ENCODE measurements at places on chromosomes 2 and 18. TPM values are rescaled to one million over a fixed set of nuclear protein-coding genes. Genes with fewer than 3 reads are reported as not detected.

- DNase-seq = no peak
These were observed 93.0 kb upstream of the ODC1 start for GRCh38 chr2:10541081-10541480.

DNER gene
- total RNA-seq = not detected

LHCGR gene
- not detected for total RNA-seq

SLC9A4 gene
- total RNA-seq = not detected

GRCh38 chr2:212609479-212609878 lies 70.9 kb upstream of the ERBB4 start:
- DNase-seq = no peak

- no peak for DNase-seq
These were observed 31.4 kb downstream of the KCNJ13 start for GRCh38 chr2:232744963-232745362.

DNA sequence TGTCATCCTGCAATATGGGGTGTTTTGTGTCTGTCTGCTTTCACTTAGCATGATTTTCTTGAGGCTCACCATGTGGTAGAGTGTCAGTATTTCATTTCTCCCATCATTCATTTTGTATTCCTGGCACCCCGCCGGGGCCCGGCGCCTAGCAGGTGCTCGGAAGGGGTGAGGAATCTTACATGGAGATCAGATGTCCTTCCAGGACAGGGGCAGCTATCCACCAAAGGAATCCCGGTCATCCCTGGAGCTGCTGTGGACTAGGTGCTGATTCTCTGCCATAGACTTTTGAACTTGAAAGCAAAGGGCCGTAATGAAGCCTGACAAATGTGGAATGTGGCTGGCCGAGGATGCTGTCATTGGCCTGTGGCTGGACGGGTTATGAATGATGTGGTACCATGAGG lies 2.4 kb downstream of the PRELID3A start:
- DNase-seq = no peak

DNA sequence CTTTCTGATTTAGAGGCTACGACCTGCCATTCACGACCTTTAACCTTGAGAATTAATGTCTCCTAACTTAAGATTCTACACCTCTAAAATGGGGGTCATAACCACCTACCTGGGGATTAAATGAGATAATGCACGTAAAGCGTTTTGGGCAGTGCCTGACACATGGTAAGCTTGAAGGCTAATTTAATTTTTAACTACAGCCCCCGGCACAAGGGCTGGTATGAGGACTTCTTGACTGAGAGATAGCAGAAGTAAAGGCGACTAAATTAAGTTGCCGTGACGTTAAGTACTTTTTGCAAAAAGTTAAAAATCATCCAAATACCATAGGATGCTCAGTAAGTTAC lies 549 bp downstream of the MRPL35 start:
- no peak for DNase-seq

ANKRD30B gene
- total RNA-seq = not detected

- peak; percentile 79 for DNase-seq
These were observed 1.0 kb downstream of the CXCR4 start for GRCh38 chr2:136116813-136117390.

DNA sequence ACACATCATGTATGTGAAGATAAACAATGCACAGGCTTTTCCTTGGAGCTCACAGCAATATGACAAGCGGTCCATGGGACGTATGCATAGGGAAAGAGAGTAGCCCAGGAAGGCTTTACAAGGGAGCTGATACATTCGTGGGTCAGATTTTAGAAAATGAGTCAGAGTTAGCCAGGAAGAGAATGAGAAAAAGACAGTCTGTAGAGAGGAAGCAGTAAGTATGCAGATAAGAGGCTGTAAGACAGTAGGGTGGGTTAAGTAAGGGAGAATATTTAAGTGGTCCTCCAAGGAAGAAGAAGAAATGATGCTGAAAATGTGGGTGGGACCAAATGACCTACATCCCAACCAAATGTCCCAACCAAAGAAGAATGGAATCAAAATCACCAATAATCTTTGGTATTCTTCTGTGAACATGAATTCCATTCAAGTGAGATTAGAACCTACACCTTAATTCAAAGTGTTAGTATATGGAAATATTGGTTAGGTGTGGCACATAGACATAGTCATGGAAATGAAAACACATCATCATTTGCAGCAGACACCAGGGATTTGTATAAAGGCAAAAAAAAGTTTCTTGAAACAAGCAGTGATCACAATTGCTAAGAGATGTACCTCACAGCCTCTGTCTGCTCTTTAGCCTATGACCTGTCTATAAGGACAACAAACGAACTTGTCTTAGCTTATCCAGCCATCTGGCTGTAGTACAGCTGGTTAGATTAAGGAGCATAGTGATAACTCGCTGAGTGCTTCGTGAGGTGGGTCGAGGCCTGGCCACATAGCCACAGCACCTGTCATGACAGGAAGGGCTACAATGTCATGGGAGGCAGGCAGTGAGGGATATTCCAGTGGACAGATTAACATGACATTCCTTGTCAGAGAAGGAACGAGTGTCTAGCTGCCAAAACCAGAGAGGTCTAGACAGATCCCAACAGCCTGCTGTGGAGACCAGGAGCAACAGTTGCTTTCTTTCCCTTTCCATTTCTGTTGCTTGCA lies 133.6 kb downstream of the ALK start:
- DNase-seq = no peak

TMEM182 gene
- 4.4 TPM for total RNA-seq

GRCh38 chr2:46377666-46378560 lies 80.7 kb downstream of the EPAS1 start:
- no peak for DNase-seq

DNA sequence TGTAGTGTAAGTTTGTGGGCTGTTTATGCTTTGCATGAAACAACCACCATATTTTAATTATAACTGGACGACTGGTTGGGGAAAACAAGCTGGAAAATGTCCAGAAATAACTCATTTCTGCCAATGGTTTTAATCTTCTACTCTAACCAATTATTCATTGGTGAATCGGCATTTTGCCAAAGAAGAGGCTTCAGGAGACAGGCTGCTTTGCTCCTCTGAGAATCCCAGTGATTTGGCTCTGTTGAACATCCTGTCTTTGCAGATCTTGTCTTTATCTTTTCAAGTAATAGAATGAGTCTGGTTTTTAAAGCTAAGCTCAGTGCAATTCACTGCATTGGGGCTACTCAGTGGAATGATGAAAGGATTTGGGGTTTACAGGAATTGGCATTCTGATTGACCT lies 109.6 kb downstream of the APOB start:
- no peak for DNase-seq

DNA sequence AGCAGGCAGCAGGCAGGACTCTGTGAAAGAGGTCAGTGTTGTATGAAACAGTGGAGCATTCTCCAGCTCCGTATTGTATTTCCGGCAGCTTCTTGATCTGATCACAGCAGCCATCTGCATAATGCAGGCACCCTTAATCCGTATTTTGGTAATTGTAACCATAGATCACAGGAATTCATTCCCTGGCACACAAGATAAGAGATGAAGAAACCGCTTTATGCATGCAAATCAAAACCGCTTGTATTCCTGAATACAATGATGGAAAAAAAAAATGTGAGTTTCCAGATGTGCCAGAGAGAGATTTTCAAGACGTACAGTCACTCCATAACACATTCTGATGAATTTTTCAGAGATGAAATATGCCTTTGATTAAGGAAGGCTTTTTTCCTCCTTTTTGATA lies 221.3 kb downstream of the ACKR3 start:
- no peak for DNase-seq

GRCh38 chr18:53795061-53795460 lies 429.4 kb downstream of the MBD2 start:
- no peak for DNase-seq

CIAO1 gene
- total RNA-seq = 72.1 TPM

CBLN2 gene
- not detected for total RNA-seq

SERPINB3 gene
- total RNA-seq = not detected

EIF5B gene
- total RNA-seq = 71.6 TPM

DNA sequence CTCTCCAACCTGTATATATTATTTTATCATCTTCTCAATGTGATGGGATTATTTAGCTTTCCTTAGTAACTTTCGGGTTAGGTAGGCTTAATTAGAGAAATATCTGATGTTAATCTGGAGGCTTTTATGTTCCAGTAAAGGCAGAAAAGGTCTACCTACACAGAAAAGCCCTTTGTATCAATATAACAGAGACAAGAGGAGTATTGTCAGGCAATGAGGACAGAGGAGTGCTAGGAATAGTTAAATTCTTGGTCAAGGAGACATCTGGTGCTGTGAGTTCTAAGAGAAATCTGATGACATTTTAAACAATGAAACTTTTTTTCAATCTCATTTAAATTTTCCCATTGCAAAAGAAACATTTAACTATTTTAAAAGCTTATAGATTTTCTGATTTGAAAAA lies 36.1 kb downstream of the DPP4 start:
- DNase-seq = no peak

- DNase-seq = no peak
These were observed 21.0 kb upstream of the MCFD2 start for GRCh38 chr2:46936566-46936965.

IRS1 gene
- 4.0 TPM for total RNA-seq

RRM2 gene
- total RNA-seq = 368 TPM

DNA sequence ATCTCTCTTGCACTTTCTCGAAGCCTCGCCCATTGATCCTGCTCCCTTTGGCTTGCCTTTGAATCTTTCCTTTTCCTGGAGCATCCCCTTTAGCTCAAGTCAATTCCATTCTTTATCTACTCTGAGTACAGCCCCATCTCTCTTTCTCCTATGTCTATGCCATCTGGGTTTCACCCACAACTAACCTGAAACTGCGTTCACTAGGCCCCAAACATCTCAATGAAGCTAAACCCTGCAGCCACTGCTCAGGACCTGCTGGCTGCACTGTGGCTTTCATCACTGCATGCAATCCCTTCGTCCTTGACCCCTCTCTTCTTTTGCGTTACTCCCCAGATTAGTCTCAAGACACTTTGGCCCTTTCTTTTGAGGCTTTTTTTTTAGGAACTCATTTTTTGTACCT lies 81.6 kb upstream of the CYRIA start:
- no peak for DNase-seq

- DNase-seq = no peak
These were observed 244.1 kb downstream of the ACKR3 start for GRCh38 chr2:236813766-236814165.

GRCh38 chr2:191173206-191173605 lies 22.4 kb upstream of the STAT4 start:
- no peak for DNase-seq

DNA sequence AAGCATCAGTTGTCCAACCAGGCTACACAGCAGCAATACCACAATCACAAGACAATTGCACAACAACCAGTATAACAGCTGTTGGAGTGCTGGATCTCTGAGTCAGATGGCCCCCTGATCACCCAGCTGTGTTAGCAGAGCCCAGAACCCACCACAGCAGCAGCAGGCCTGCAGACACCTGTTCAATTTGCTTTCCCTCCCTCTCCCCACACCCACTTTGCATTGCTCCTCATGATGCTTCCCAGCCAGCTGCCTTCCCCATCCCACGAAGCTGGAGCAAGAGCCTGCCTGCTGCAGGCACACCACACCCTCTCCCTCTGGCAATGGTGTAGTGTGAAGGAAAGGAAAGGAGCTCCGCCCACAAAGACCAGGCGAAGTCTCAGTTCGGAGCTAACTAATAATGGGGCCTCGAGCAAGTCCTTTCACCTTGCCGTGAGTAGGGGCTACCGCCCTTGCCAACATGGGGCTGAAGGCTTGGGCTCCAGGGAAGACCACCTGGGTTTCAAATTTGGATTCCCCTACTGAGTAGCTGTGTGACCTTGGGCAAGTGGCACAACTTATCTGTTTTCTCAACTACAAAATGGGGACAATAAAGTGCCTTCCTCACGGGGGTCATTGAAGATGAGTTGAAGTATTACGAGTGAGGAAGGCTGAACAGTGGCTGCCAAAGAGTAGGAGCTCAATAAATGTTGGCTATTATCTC lies 19.4 kb upstream of the ZBTB7C start:
- no peak for DNase-seq

- no peak for DNase-seq
These were observed 21.4 kb downstream of the DGKD start for GRCh38 chr2:233375490-233376314.

DNA sequence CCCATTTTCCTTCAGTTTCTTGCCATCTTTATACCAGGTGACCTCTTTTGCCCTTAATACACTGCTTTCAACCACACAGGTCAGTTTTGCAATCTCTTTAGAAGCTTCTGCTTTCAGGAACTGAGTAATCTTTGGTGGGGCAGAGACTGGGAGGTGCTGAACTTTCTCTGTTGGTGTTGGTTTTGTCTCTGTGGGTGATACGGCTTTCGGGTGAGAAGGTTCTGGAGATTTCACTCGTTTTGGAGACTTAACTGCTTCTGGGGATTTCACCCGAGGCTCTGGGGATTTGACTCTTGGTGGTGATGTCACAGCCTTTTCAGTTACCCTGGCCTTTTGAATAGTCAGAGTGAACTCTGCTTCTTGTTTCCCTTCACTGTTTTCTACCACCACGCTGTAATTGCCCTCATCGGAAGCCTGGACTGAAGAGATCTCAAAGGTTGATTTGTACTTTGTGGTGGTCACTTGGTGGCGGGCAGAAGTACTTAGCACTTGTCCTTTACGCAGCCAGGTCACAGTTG lies 50.4 kb downstream of the PLEKHA3 start:
- DNase-seq = peak; percentile 73

GRCh38 chr18:36350839-36351469 lies 53.4 kb downstream of the FHOD3 start:
- DNase-seq = no peak

SFTPB gene
- total RNA-seq = not detected

DNA sequence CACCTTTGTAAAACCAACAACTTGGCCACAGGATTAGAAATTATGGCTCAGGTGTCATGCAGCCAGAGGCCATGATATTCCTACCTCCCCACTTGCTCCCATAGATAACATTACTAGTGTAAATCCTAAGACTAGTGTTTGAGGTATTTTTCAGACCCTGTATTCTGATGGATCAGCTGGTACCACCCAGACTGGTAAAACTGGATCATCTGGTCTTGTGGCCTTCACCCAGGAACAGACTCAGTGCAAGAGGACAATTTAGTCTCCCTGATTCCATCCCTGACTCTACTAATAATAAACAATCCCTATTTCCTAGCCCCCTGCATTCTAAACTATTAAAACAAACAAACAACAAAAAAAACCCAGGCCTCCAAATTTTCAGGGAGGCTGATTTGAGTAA lies 121.0 kb downstream of the ALPK2 start:
- no peak for DNase-seq

GRCh38 chr18:51275712-51276476 lies 78.4 kb upstream of the MEX3C start:
- no peak for DNase-seq

GRCh38 chr2:239316562-239317465 lies 84.0 kb downstream of the HDAC4 start:
- no peak for DNase-seq
